COLO829 (cell line): ENCODE measurements at places on chromosomes 12 and 14.

GRCh38 chr14:60344751-60345150, 95.7 kb downstream of the PPM1A start:
- DNase-seq: no peak

GRCh38 chr12:122789637-122790036, 15.3 kb downstream of the CCDC62 start:
- DNase-seq: no peak

GRCh38 chr12:48351022-48351708, 446 bp upstream of the ZNF641 start:
- DNase-seq: no peak

GRCh38 chr12:49578471-49579112, 10.7 kb upstream of the MCRS1 start:
- no peak for DNase-seq

GRCh38 chr12:97513950-97514349, 51.3 kb downstream of the RMST start:
- DNase-seq: no peak

GRCh38 chr14:71237556-71237955, 330.3 kb downstream of the PCNX1 start:
- no peak for DNase-seq
